ENCODE measurements at places on chromosomes 2 and 18. TPM values are rescaled to one million over a fixed set of nuclear protein-coding genes. Genes with fewer than 3 reads are reported as not detected.

DNA sequence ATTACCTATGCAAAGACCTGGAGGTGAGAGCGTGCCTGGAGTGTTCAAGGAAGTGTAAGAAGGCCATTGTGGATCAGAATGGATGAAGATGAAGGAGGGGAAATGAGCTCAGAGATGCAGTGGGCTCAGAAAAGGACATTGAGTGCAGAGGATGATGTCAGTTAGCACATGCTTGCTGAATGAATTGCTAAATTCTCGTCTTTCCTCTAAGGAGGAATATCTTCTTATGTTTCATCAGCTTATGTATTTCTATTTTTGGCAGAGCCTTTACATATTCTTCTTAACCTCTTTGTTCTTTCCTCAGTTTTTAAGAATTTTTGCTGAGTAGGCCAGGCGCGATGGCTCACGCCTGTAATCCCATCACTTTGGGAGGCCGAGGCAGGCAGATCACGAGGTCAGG is 30.9 kb downstream of the FAM171B start:
- no peaks in the 10 kb centered on the region for H3K36me3 ChIP-seq
- no peak overlapping the region for H3K4me3 ChIP-seq
- no peaks in the 10 kb centered on the region for H3K4me1 ChIP-seq
- peaks cover 3% of the 10 kb centered on the region for H3K27me3 ChIP-seq

- no peak overlapping the region for H3K27ac ChIP-seq
- no peaks in the 10 kb centered on the region for H3K36me3 ChIP-seq
- no peaks in the 10 kb centered on the region for H3K27me3 ChIP-seq
These were observed 80.4 kb downstream of the PMAIP1 start for GRCh38 chr18:59980188-59980637.

GRCh38 chr18:61435064-61435652 is 101.9 kb downstream of the CDH20 start:
- H3K36me3 ChIP-seq: no peaks in the 10 kb centered on the region
- H3K27me3 ChIP-seq: no peaks in the 10 kb centered on the region
- no peak overlapping the region for H3K4me3 ChIP-seq
- DNase-seq: peak; percentile 68

GRCh38 chr2:110842048-110842447 is 109.7 kb downstream of the ACOXL start:
- DNase-seq: peak; percentile 19
- no peaks in the 10 kb centered on the region for H3K36me3 ChIP-seq
- H3K4me3 ChIP-seq: no peak overlapping the region
- no peak overlapping the region for H3K27ac ChIP-seq
- no peaks in the 10 kb centered on the region for H3K4me1 ChIP-seq

- no peaks in the 10 kb centered on the region for H3K36me3 ChIP-seq
- H3K27me3 ChIP-seq: no peaks in the 10 kb centered on the region
- H3K4me1 ChIP-seq: no peaks in the 10 kb centered on the region
- no peak overlapping the region for H3K27ac ChIP-seq
- H3K4me3 ChIP-seq: no peak overlapping the region
These were observed 65.1 kb downstream of the LRP1B start for GRCh38 chr2:142065700-142066099.

- peaks cover 27% of the 10 kb centered on the region for H3K4me1 ChIP-seq
- H3K27me3 ChIP-seq: no peaks in the 10 kb centered on the region
- no peak overlapping the region for H3K27ac ChIP-seq
- H3K36me3 ChIP-seq: no peaks in the 10 kb centered on the region
These were observed 6.7 kb upstream of the CTDSP1 start for GRCh38 chr2:218392891-218393462.

DNA sequence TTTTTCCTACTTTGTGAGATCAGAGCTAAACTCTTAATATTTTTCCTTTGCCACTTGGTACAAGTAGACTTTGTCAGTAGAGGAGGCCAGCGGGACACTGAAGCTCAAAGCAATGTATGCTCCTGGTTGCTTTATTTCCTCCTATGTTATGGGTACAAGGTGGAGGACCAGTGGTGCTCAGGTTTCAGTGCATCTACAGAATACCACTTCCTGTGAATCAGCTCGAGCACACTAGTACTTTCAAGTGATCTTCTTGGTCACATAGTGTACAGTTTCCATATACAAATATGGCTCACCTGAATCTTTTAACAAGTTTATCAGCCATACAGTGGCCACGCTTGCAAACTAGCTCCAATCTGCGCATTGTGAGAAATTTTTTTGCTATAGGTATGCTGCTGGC is 1674.8 kb upstream of the TMEFF2 start:
- H3K36me3 ChIP-seq: no peaks in the 10 kb centered on the region
- H3K4me1 ChIP-seq: no peaks in the 10 kb centered on the region
- H3K4me3 ChIP-seq: no peak overlapping the region
- DNase-seq: no peak

Gene TACR1
- not detected for total RNA-seq

DNA sequence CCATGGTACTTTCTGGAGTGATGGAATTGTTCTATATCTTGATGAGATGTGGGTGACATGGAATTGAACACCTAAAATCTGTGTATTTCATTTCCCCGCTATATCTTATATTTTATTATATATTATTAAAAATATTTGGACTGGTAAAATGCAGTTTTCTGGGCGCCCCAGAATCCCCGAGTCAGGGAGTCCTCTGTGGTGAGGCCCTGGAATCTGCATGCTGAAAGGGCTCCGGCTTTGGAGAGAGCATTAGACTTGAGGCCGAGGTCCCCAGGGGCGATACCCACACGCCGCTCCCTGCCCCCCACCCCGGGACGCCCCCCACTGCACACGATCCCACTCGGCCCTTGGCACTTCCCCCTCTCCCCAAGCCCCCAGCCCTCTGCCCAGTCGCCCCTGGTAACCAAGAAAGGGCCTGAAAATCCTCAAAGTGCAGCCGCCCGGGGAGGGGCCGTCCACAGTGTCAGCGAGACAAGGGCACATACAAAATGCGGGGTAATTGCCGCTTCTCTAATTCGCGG is 126.0 kb downstream of the ZFP36L2 start:
- H3K4me3 ChIP-seq: no peak overlapping the region
- no peaks in the 10 kb centered on the region for H3K36me3 ChIP-seq
- H3K27me3 ChIP-seq: no peaks in the 10 kb centered on the region
- DNase-seq: no peak

- H3K4me1 ChIP-seq: no peaks in the 10 kb centered on the region
These were observed 1794.1 kb upstream of the LRRTM1 start for GRCh38 chr2:82098617-82099016.

DNA sequence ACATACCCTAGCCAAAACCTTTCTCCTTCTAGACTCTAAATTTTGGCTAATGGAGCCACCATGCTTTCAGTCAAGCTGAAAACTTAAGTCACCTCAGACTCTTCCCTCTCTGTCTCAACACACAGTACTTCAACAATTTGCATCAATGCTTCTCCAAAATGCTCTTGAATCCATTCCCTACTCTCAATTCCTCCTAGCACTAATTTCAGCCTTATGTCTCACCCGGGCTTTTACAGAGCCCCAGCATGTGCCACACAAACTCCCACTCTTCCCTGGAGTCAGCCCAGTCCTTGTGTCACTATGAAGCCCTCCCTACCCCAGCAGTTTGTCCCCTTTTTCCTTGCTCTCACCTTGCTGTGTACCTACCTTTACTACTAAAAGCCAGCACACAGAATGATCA is 38.7 kb downstream of the AAK1 start:
- no peaks in the 10 kb centered on the region for H3K36me3 ChIP-seq
- H3K27me3 ChIP-seq: no peaks in the 10 kb centered on the region
- peaks cover 3% of the 10 kb centered on the region for H3K4me1 ChIP-seq
- DNase-seq: no peak
- no peak overlapping the region for H3K27ac ChIP-seq

DNA sequence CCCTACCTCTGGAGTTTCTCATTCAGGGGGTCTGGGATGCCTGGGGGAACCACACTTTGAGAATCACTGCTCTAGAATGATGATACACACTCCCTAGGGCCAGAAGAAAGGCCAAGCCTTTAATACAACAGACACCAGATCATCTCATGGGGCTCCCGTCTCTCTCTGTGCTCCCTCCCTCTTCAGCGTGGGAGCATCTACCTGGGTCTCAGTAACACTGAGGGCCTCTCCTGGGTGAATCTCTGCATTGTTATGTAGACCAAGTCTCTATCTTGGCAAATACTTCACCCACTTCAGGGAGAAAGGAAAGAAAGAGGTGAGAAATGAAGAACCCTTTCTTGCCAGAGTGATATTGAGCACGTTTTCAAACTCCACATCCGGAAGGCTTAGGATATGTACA is 146.8 kb upstream of the MSH6 start:
- no peaks in the 10 kb centered on the region for H3K27me3 ChIP-seq
- H3K4me3 ChIP-seq: no peak overlapping the region
- peaks cover 4% of the 10 kb centered on the region for H3K4me1 ChIP-seq
- no peaks in the 10 kb centered on the region for H3K36me3 ChIP-seq

GRCh38 chr2:234399451-234400246 is 97.2 kb downstream of the ARL4C start:
- no peak for DNase-seq
- no peaks in the 10 kb centered on the region for H3K36me3 ChIP-seq
- no peaks in the 10 kb centered on the region for H3K4me1 ChIP-seq
- H3K27me3 ChIP-seq: no peaks in the 10 kb centered on the region

DNA sequence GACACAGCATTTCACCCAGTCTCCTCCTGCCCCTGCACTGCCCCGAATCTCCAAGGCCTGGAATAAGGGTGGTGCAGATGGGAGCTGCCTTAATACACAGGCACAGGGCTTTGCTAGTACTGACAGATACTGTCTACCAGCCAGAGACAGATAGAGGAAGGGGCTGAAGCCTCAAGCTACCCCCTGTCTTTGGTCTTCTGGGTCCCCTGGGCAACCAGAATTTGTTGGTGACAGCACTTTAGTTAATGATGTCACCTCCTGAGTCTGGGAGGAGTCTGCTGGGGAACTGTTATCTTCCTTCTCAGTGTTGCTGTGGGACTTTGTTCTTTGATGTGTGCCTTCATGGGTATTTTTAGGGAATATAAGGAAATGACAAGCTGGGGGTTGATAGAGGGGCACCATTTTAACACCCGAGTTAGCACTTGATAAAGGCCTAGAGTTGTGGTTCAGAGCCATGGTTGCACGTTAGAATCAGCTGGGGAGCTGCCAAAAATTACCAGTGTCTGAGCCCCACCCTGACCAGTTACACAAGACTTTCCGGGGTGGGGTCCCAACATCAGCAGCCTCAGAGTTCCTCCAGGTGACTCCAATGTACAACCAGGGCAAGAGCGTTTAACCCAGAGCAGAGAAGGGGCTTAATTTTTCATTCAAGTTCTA is 136.8 kb downstream of the SMAD7 start:
- H3K4me1 ChIP-seq: no peaks in the 10 kb centered on the region
- no peak for DNase-seq
- no peak overlapping the region for H3K27ac ChIP-seq
- H3K27me3 ChIP-seq: no peaks in the 10 kb centered on the region

- peaks cover 40% of the 10 kb centered on the region for H3K4me1 ChIP-seq
- no peak overlapping the region for H3K4me3 ChIP-seq
- H3K36me3 ChIP-seq: no peaks in the 10 kb centered on the region
- DNase-seq: no peak
- H3K27ac ChIP-seq: no peak overlapping the region
These were observed 168.8 kb downstream of the SMAD7 start for GRCh38 chr18:48781988-48782363.

Gene VWC2L
- total RNA-seq: not detected

Gene UNC50
- 30.3 TPM for total RNA-seq

Gene ALKAL2
- not detected for total RNA-seq

- H3K4me1 ChIP-seq: no peaks in the 10 kb centered on the region
- no peak for DNase-seq
- H3K36me3 ChIP-seq: no peaks in the 10 kb centered on the region
- H3K27me3 ChIP-seq: no peaks in the 10 kb centered on the region
These were observed 88.9 kb downstream of the MYL12B start for GRCh38 chr18:3350566-3351527.

GRCh38 chr2:3099145-3099859 is 278.3 kb downstream of the EIPR1 start:
- H3K4me1 ChIP-seq: peaks cover 22% of the 10 kb centered on the region
- no peak overlapping the region for H3K27ac ChIP-seq
- no peak for DNase-seq
- no peaks in the 10 kb centered on the region for H3K27me3 ChIP-seq
- H3K4me3 ChIP-seq: peak overlapping the region; percentile 34
- no peaks in the 10 kb centered on the region for H3K36me3 ChIP-seq

Gene CNGA3
- 0.07 TPM for total RNA-seq

Gene DYNAP
- total RNA-seq: not detected

DNA sequence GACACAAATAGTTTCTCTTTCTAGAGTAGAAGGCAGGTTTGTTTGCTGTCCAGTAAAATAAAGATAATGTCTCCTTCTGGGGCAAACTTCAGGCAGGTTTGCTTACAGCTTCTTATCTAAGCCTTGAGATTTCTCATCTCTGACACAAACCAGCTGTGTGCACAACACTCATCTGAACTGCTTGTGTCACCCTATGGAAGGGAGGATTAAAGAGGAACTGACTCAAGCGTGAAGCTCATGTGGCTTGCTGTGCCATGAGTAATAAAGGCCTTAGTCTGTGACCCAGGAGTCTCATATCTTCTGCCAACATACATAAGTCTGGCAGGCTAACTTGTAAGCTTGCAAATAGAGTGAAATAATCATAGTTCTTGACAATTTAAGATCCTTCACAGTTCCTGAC is 24.2 kb upstream of the CPO start:
- H3K27me3 ChIP-seq: no peaks in the 10 kb centered on the region
- H3K4me1 ChIP-seq: no peaks in the 10 kb centered on the region
- no peak overlapping the region for H3K27ac ChIP-seq
- DNase-seq: no peak

- no peak overlapping the region for H3K4me3 ChIP-seq
- no peaks in the 10 kb centered on the region for H3K27me3 ChIP-seq
- no peaks in the 10 kb centered on the region for H3K36me3 ChIP-seq
These were observed 378.4 kb downstream of the CDH7 start for GRCh38 chr18:66129248-66129647.

Gene LYG2
- total RNA-seq: not detected

Gene ARHGEF4
- not detected for total RNA-seq

GRCh38 chr2:122191331-122191730 is 435.9 kb downstream of the TSN start:
- no peaks in the 10 kb centered on the region for H3K27me3 ChIP-seq
- no peaks in the 10 kb centered on the region for H3K4me1 ChIP-seq
- no peak overlapping the region for H3K4me3 ChIP-seq

GRCh38 chr2:98455494-98455976 is 10.9 kb downstream of the INPP4A start:
- H3K4me1 ChIP-seq: peaks cover 22% of the 10 kb centered on the region
- H3K27me3 ChIP-seq: no peaks in the 10 kb centered on the region
- no peaks in the 10 kb centered on the region for H3K36me3 ChIP-seq
- H3K27ac ChIP-seq: no peak overlapping the region
- H3K4me3 ChIP-seq: no peak overlapping the region
- DNase-seq: peak; percentile 54

Gene PCARE
- total RNA-seq: not detected

- no peaks in the 10 kb centered on the region for H3K27me3 ChIP-seq
- no peak overlapping the region for H3K27ac ChIP-seq
- DNase-seq: no peak
- H3K4me3 ChIP-seq: no peak overlapping the region
These were observed 4.7 kb downstream of the TYMS start for GRCh38 chr18:662197-662596.

Gene PPP4R1
- total RNA-seq: 28.7 TPM

DNA sequence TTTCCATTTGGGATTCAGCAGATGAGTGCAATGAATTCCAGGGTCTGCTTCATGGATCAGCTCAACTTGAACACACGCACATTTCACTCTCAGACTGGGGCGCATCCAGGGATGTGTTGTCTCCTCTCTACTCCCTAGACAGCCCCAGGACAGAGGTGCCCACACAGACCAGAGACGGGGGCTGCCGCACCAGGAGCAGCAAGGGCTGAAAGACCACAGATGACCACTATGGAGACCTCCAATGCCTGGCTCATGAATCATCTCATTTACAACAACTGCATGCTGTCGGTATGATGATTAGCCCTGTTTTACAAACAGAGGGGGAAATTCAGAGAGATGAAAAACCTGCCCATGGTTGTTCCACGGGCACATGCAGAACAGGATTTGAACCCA is 63.1 kb downstream of the CYP26B1 start:
- DNase-seq: no peak
- no peaks in the 10 kb centered on the region for H3K27me3 ChIP-seq
- H3K36me3 ChIP-seq: no peaks in the 10 kb centered on the region
- no peak overlapping the region for H3K4me3 ChIP-seq
- no peaks in the 10 kb centered on the region for H3K4me1 ChIP-seq
- no peak overlapping the region for H3K27ac ChIP-seq

All from Karpas-422 (cell line).